NCI-H526 treated with DMSO at 0.1 percent for 48 hours (cell line): ENCODE measurements at places on chromosomes 4 and X.

GRCh38 chrX:118047446-118048186 is 69.0 kb downstream of the KLHL13 start:
- no peak for DNase-seq

- peak; percentile 15 for DNase-seq
Observed at GRCh38 chrX:86148024-86148511, at the start of gene DACH2. DACH2 (plus strand) TSS chrX:86148451.

GRCh38 chr4:87152310-87153041 is 67.9 kb downstream of the KLHL8 start:
- DNase-seq = no peak

DNA sequence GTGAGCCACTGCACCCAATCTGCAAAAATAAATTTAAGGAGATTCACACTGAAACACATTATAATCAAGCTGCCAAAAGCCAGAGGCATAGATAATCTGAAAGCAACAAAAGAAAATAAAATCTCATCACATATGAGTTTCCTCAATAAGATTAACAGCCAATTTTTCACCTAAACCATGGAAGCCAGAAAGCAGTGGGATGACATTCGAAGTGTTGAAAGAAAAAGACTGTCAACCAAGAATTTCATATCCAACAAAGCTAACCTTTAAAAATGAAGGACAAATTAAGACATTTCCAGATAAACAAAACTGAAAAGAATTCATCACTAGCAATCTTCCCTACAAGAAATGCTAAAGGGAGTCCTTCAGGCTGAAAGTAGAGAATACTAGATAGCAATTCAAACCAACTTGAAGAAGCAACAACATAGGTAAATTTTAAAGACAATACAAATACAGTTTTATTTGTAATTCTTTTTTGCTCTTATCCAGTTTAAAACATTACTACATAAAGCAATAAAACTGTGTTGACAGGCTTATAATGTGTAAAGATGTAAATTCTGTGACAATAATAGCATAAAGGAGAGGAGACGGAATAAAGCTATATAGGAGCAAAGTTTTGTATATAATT is 23.1 kb upstream of the KLHL8 start:
- DNase-seq = no peak

DNA sequence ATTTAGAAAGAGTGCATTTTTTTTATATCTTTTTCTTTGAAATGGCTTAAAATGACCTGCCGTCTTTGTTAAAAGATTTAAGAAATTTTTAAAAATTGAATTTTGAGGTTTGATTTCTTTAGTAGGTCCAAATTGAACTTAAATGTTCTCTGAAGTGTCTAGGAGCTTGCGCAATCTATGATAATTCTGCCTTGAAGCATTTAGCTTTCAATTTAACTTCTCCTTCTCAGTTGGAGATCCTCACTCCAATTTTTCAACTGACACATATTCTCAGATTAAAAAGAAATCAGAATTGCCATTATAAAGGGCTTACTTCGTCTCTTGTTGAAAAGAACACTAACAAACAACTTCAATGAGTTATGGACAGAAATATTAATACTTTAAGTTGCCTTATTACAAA is 273.5 kb downstream of the TMA16 start:
- DNase-seq = no peak

DNA sequence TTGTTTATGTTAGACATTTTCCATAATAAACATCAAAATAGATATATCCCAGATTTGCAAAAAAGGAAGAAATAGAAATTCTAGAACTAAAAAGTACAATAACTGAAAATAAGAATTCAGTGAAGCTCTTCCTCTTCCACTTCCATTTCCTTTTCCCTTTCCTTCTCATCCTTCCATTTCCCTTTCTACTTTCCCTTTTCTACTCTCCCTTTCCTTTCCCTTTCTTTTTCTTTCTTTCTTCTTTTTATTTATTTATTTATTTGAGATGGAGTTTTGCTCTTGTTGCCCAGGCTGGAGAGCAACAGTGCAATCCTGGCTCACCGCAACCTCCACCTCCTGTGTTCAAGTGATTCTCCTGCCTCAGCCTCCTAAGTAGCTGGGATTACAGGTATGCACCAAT is 30.6 kb upstream of the OPHN1 start:
- no peak for DNase-seq

GRCh38 chr4:68466751-68467150 is 19.5 kb downstream of the TMPRSS11E start:
- DNase-seq = no peak

DNA sequence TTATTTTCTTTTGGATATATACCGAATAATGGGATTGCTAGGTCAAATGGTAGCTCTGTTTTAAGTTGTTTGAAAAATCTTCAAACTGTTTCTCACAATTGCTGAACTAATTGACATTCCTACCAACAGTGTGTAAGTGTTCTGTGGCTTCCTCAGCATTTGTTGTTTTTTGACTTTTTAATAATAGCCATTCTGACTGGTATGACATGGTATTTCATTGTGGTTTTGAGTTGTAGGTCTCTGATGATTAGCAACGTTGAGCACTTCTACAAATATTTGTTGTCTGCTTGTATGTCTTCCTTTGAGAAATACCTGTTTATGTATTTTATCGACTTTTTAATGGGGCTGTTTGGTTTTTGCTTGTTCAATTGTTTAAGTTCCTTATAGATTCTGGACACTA is 680.1 kb upstream of the GRIA3 start:
- DNase-seq = no peak

GRCh38 chrX:44330227-44330626 is 13.2 kb downstream of the EFHC2 start:
- no peak for DNase-seq

DNA sequence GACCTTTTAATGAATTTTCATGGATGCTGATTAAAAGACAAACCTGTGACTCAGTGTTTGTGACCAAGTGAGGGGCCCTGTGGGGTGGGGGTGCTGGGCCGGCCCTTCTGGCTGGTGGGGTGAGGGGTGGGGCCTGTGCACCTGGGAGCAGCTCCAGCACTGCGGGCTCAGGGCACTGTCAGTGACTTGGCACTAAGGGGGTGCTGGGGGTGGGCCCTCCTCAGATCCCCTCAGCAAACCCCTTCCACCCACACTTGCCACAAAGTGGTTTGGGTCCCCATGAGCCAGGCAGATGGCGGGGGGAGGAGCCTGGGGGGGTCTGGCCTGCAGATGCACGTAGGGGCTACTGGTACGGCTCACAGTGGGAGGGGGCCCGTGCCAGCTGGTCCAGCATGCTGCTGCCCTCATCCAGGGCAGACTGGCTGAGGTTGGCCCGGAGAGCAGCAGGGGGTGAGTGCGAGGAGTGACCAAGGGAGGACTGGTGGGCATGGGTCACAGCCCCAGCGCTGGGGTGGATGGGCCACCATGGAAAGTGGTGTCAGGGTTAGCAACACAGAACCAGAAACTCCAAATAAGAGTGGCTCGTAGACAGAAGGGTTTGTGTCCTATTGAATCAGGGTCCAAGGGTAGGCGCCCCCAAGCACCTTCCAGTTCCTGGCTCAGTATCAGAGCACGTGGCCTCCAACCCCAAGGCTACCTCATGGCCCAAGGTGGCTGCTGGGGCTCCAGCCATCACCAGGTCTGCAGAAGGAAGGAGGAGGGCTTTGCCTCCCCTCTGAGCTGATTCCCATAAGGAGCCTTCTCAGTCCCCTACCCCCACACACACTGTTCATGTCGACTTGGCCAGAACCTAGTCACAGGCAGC is 10.1 kb downstream of the NKX1-1 start:
- DNase-seq = no peak

- no peak for DNase-seq
Observed at GRCh38 chr4:123477711-123478209, 81.2 kb downstream of the SPRY1 start.

GRCh38 chr4:42149004-42149403 is 3.5 kb downstream of the BEND4 start:
- no peak for DNase-seq

- DNase-seq = no peak
Observed at GRCh38 chr4:141196227-141196933, 24.3 kb upstream of the ZNF330 start.

DNA sequence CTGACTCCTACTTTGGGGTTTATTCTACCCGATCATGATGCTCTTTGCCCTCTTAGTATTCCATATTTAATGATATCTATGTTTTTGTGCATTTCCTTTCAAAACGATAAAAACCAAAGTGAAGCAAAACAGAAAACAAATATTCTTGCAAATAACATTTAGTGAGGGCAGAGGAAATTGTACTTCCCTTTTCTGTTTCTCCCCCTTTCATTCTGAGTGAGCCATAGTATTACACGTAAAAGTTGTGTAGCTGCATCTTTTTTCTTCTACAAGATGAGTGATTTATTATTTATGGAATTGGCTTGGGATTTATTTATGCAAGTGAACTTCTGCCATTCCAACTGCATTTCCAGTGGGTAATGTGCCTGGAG is 109.9 kb downstream of the AFF2 start:
- DNase-seq = no peak

GRCh38 chr4:140450352-140450751 is 22.9 kb upstream of the CLGN start:
- no peak for DNase-seq

GRCh38 chr4:10333942-10334341 is 123.3 kb downstream of the ZNF518B start:
- no peak for DNase-seq

DNA sequence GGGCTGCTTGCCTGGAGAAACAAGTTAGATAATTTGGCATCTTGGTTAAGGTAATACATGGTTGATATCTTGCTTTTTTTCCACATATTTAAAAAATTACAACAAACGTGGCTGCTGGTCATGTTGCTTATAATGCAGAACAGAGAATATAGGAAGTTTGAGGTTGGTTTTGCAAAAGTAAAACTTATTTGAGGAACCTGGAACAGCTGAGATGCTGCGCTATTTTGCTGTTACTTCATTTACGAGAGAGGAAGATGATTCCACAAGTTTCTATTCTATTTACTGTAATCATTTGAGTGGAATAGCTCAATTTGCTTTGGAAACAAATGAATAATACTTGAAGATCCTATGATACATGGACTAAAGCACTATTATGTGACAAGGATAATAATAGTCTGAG is 118.9 kb downstream of the TMA16 start:
- DNase-seq = no peak

GRCh38 chr4:2258091-2259035 is 3.5 kb downstream of the MXD4 start:
- no peak for DNase-seq

GRCh38 chr4:99210789-99211188 is 8.3 kb downstream of the ADH6 start:
- no peak for DNase-seq

GRCh38 chrX:16042980-16043379 is 80.4 kb upstream of the GRPR start:
- DNase-seq = no peak

DNA sequence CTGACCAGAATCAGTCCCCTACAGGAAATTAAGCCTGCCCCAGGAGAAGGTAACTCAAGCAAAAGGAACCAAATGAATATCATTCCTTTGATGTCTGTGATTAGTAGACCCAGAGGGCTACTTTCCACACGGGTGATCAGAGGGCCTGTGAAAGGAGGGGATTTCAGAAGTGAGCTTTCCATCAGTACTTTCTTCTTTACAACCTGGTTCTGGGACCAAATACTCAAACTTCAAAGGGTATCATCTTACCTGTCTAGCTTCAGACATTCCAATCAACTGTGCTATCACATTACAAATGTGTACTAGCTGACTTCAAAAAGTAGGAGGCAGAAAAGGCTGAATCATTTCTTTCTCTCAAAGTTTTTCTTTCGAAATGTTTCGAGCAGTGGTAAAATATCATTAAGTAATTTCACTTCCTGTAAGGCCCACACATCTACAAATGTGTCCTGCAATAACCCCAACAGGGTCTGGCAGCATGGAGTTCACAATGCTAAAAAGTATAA is 23.9 kb downstream of the ACSL4 start:
- DNase-seq = no peak

- no peak for DNase-seq
Observed at GRCh38 chr4:94722270-94722669, 35.5 kb upstream of the BMPR1B start.

GRCh38 chrX:106341823-106342222 is 173.7 kb downstream of the PWWP3B start:
- no peak for DNase-seq

GRCh38 chrX:101958139-101958538 is 26.3 kb upstream of the ZMAT1 start:
- DNase-seq = no peak

- DNase-seq = no peak
Observed at GRCh38 chr4:58254291-58254690, 1144.1 kb upstream of the IGFBP7 start.

- no peak for DNase-seq
Observed at GRCh38 chr4:130288576-130288975, 1192.6 kb downstream of the C4orf33 start.

DNA sequence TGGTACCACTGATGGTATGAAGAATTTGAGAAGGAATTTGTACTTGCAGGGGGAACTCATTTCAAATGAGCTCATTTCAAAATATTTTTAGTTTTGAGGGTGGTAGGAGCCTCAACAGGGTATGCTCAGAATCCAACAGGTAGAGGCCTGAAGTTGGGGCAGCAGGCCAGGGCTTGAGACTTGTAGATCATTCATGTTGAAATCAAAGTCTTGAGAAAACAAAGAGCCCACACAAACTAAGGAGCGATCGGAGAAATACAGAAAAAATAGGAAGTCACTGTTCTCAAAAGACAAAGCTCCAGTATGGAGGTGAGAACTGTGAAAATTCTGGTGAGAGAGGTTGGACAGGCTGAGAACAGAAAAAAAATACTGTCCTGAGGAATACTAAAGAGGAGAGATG is 979 bp upstream of the SLC9A6 start:
- DNase-seq = no peak

DNA sequence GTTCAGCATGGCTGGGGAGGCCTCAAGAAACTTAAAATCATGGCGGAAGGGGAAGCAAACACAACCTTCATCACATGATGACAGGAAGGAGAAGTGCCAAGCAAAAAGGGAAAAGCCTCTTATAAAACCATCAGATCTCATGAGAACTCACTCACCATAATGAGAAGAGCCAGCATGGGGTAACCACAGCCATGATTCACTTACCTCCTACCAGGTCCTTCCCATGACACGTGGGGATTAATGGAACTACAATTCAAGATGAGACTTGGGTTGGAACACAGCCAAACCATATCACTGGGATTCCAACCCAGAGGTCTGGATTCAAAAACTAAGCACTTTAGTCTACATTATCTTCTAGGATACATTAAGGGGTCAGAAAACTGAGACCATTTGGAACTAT is 609.6 kb upstream of the SPANXN1 start:
- no peak for DNase-seq

DNA sequence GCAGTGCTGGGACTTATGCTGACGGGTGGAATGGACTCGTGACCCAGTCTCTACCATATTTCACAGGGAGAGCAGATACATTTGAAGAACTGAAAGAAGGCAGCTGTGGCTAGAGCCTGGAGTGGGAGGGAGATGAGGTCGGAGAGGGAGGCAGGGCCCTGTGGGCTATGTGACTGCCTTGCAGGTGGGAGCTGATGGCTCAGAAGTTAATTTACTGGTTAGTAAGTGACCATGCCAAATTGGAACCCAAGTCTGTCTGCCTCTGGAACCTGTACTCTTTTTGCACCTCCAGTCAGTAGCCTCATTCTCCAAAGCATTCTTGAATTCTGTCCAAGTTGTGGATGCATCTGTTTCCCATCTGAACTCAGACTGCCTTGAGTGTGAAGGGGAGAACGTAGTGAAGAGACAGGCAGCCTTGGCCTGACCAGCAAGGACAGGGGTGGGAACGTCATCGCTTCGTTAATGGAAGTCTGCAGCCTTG is 92.3 kb downstream of the REPS2 start:
- DNase-seq = no peak
